ENCODE measurements at places on chromosomes 5 and 9. TPM values are rescaled to one million over a fixed set of nuclear protein-coding genes. Genes with fewer than 3 reads are reported as not detected.

GDF9 gene
- not detected for total RNA-seq

IL9 gene
- total RNA-seq, result not detected

SLF1 gene
- 6.6 TPM for total RNA-seq

HTR4 gene
- total RNA-seq, result not detected

STC2 gene
- total RNA-seq, result 47.5 TPM
